ENCODE measurements at places on chromosomes 11 and 22.

- no peak for DNase-seq
Observed at GRCh38 chr11:4541071-4541470, 3.9 kb upstream of the OR52M1 start.

DNA sequence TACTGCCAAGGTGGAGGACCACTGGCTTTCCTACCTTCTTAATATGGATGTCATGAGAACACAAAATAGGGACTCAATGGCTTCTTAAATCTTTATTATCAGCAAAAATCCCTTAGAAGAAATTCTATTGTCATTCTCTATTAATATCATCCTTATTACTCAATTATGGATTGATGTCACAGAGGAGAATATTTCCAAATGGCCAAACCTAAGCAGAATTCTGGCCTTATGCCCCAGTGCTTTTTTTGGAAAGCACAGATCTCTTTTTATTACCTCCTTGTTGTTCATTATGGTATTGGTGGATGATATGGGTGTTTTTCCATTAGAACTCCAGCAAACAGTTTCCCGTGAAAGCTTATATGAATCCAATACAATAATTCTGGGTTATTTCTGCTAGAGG, 9.9 kb downstream of the CRTAM start:
- no peak for DNase-seq

GRCh38 chr22:43448048-43448447, 36.2 kb downstream of the MPPED1 start:
- DNase-seq: no peak

- no peak for DNase-seq
Observed at GRCh38 chr11:65204143-65204542, 22.4 kb downstream of the CAPN1 start.

GRCh38 chr11:44530413-44531115, 34.9 kb upstream of the CD82 start:
- DNase-seq: peak; percentile 67

- DNase-seq: no peak
Observed at GRCh38 chr22:27761665-27762064, 39.9 kb downstream of the MN1 start.

DNA sequence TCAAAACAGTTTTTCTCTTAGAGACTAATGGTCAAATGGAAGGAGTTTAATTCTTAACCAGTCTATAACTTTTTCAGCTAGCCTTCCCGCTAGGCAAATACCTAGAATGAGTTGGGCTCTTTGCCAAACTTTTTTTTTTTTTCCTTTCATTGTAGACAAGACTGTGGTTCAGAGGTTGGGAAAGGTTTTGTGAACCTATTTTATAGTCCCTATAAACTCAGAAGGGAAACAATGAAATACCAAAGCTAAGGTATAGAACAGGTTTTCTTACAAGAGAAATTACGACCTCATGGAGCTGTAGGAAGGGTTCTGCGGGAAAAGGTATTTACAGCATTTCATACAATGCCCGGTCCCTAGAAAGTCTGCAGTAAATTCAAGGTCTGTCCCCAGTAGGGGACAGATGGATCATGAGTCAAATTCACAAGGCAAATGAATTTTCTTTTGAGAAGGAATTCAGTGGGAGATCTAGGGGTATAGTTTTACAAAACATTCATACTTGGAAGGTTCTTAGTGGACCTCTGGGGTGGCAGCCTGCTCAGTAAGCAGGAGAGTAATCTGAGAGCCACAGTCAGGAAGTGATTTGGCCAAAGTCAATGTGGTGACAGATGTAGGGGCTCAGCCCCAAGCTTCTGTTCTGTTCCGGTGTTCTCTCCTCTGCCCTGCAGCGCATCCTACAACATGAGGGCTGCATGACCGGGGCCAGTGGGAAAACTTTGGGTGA, 146.8 kb downstream of the DBX1 start:
- no peak for DNase-seq

DNA sequence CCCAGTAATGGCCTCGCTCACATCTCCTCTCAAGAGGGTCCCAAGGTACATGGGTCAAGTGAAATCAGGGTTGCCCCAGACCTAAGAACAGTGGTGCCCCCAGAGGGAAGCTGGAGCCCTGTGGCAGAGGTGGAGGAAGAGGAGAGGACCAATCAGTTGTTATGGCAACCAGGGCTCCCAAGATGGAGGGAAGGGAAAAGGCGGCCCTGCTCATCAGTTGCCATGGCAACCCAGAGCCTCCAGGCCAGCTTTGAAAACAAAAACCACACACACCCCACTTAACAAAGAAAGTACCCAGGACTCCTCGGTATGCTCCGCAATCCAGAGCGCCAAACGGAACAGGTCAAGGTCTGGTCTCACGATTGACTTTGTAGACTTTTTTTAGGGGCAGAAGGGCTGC, 53.5 kb upstream of the SLC35C1 start:
- no peak for DNase-seq
